Neural crest cell (in vitro differentiated cells): ENCODE measurements at places on chromosomes 16 and 17. TPM values are rescaled to one million over a fixed set of nuclear protein-coding genes. Genes with fewer than 3 reads are reported as not detected.

GRCh38 chr17:58648236-58648635 is 43.6 kb downstream of the TEX14 start:
- DNase-seq = no peak

The DNAI2 gene
- total RNA-seq = not detected in 2 replicates

GRCh38 chr16:28863929-28864793 is 518 bp downstream of the SH2B1 start:
- no peak for DNase-seq

The KRTAP9-2 gene
- total RNA-seq = not detected in 2 replicates

DNA sequence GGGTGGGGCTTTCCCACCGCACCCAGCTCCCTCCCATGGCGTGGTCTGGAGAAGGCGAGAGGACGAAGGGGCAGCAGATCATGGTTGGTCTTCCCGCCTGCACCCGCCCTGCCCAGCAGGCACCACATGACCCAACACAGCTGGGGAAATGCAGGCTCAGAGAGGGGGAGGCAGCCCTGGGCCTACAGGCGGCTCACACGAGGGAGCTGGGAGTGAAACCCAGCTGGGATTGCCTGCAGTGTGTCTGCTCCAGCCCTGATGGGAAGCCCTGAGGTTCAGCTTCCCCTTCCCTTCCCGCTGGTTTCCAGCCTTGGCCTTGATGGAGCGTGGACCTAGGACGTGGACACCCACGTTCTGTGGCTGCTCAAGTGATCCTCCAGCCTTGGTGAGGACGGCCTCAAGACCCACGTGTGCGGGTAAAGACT is 20.0 kb upstream of the PABPN1L start:
- DNase-seq = no peak

DNA sequence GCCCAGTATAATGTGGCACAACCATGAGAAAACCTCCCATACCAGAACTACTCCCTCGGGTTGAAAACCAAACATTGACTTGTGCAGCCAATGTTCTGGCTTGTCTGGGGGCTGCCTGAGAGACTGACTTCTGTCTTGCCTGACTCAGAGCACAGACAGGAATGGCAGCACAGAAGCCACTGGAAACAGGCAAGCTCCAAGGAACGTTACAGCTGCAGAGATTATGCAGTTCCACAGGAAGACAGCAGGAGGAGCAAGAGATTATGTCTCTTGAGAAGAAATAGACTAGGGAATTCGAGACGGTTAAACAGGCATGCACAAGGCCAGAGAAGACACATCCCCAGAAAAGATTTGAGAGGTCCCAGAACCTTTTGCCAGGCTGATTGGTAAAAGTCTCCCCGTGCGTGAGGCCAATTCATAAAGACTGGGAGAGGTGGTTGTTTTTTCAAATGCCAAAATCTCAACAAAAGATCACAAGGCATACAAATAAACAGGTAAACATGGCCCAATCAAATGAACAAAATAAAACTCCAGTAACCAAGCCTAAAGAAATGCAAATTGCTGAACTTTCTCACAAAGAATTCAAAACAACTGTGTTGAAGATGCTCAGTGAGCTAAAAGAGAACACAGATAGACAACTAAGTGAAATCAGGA is 90.6 kb upstream of the CDH5 start:
- DNase-seq = peak; percentile 46

The TBC1D3I gene
- 0.71 and 0.96 TPM in 2 replicates for total RNA-seq

- no peak for DNase-seq
These were observed 63.5 kb downstream of the IL21R start for GRCh38 chr16:27465483-27465879.

The ELMO3 gene
- 3.9 and 4.5 TPM in 2 replicates for total RNA-seq

The PYDC1 gene
- not detected in 2 replicates for total RNA-seq

- no peak for DNase-seq
These were observed 14.9 kb downstream of the CMTM4 start for GRCh38 chr16:66681676-66682075.

DNA sequence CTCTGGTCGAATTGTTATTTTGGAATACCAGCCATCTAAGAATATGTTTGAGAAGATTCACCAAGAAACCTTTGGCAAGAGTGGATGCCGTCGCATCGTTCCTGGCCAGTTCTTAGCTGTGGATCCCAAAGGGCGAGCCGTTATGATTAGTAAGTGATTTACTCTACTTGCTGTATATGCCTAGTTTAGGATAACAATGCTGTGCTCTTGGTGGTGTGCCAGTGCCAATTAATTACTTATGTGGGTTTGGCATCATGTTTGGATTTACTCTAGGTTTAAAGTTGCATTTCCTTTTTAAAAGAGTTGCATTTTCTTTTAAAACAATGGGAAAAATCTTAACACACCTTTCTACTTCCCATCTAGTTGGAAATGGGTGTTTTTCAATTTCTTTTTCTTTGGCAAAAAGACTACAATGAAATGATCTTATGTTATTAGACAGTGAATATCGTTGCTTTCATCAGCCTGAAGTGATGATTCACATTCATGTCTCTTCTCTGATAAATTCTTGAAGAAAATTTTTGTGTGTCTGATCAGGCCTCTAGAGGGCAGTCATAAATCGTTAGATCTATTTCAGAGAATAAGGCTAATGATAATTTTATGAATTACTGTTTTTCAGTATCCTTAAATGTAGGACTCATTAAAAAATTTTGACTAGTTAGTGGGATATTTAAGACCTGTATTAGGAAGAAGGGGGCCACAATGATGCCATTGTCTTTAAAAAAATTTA is 5.6 kb downstream of the SF3B3 start:
- no peak for DNase-seq

- no peak for DNase-seq
These were observed 9.8 kb downstream of the MILR1 start for GRCh38 chr17:64458756-64459155.

- no peak for DNase-seq
These were observed 20.8 kb downstream of the GNA13 start for GRCh38 chr17:65035704-65036103.

DNA sequence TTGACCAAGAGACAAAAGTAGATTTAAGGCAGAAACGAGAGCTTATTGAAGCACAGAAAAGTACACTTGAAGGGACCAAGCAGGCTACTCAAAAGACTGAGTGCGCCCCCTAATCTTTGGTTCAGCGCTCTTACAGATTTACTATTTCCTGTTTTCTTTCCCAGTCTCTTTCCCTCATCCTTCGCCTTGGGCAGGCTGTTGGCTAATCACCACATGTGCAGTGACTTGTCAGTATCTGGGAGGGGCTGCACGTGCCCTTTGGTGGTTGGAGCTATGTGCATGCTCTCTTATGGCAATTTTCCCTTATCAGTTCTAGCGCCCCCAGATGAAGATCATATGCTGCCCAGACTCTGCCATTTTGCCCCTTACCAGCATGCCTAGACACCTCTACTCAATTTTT is 35.4 kb upstream of the SHISA6 start:
- no peak for DNase-seq

GRCh38 chr17:298791-299450 is 53.7 kb downstream of the RPH3AL start:
- no peak for DNase-seq

- no peak for DNase-seq
These were observed 847.4 kb upstream of the EEF2KMT start for GRCh38 chr16:5944971-5945370.

DNA sequence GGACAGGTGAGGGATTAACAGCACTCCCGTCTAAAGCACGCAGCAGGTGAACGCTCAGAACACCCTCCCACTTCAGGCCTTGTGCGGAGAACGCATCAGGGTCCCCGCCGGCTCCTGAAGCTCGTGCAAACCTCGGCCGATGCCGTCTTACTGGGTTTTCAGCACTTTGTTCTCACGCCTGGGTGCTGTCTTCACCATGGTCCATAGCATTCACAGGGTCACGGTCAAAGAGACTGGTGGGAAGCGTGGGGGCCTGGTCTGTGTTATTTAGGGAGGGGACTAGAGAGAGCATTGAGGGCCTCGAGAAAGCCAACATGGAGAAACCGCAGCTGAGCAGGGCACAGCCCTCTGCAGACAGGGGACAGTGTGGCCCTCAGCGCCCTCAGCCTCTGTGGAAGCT is 26.6 kb downstream of the CIBAR2 start:
- no peak for DNase-seq

GRCh38 chr17:17379197-17379991 is 76.2 kb downstream of the NT5M start:
- no peak for DNase-seq

The NLGN2 gene
- 104 and 106 TPM in 2 replicates for total RNA-seq

The HBQ1 gene
- 1.8 and 2.9 TPM in 2 replicates for total RNA-seq

DNA sequence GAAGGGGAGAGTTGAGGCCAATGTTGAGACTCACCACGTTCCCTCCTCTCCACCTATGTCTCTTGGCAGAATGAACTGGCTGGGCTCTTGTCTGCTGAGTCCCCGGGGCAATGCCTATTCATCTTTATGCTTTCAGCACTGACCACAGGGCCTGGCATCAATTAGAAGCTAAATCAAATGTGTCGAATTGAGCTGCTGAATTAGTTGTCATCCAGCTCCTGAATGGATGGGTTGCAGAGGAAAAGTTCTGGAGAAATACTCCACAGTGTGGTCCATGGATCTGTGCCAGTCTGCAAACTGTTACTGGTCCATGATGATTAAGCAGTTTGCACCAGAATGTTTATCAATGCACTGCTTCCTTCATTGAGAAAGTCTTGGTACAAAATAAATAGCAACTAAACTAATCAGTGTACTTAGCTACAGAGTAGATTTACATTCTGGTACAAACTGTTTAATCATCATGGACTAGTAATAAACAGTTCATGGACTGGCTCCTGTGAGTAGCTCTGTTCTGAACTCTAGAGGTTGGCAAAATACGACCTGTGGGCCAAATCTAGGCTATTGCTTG is 4.6 kb downstream of the CNGB1 start:
- no peak for DNase-seq

- peak; percentile 82 for DNase-seq
These were observed 6.9 kb downstream of the PHOSPHO1 start for GRCh38 chr17:49223517-49224197.

DNA sequence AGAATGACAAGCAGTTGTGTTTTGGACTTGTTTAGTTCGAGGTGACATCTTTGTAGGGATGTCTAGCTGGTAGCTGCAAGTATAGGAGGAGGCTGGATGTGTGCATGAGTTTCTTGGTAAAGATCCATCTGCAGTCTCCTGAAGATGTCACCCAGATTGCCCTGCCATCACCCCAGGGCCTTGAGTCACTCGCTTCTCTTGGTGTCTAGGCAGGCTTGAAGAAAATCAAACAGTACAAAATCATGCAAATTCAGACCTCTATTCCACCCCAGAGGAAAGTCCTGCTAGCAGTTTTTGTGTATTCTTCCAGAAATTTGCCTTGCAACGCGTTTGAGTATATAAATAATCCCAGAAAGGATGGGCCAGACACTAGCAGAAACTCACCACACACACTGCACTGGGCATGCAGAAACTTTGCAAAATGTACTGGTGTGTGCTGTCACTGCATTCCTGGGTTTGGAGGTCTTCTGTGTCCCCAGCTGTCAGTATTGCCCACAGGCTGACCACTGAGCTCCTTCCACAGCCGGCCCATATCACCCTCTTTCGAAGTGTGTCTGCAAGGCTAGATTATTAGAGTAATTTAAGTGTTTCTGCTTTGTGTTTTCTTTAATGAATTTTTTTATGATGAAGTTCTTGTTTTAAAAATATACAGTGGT is 51.5 kb downstream of the TENT4B start:
- DNase-seq = no peak

GRCh38 chr17:50090071-50090470 is 5.1 kb upstream of the PDK2 start:
- no peak for DNase-seq

DNA sequence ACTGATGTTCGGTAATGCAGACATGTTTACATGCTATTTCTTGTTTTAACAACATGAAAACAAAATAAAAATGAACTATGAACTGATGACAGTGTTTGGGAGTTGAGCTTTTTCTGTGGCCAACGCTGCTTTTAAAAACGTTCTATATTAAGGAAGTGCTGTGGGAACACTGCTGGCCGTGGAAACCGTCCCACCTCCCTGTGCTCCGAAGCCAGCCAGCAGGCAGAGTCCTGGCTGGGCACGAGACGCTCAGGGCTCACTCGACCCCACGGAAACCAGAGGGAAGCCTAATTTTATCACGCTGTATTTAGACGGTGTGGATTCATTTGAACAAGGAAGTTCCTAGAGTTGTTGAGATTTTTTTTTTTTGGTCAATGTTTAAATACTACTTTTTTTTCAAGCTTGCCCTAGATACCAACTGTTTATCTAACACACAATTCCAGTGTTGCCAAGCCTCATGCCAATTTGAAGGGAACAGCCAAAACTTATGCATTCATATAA is 25.8 kb downstream of the ADCY9 start:
- DNase-seq = no peak

DNA sequence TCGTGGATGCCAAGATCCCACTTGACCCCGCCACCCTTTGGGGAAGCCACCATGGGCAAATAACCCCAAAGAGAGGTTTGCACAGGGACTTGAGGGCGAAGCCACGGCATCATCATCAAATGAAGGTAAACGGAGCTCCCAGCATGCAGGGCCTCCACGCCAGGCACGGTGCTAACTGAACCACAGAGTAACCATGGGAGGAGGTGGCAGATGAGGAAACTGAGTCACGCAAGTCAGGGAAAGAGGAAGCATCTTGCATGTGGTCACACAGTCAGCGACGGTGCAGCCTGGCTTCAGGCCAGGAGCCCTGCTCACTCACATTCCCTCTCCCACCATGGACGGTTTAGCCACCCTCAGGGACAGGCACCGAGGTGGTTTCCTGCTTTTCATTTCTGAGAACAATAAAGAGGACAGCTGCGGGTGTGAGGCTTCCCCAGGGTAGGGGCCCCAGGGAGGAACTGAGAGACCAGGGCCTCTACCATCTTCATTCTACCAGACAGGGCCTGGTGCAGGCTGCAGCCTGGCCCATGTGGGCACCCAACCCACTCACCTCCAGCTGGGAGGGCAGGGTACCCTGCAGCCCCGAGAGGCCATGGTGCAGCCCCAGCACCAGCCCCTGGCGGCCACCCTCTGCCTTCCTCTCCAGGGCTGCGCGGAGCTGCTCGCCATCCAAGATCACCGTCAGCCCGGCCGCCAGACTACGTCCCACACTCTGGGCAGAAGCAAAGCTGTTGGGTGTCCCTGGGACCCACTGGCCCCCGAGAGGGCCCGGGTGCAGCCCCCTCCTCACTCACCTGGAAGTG is 78.3 kb downstream of the RMI2 start:
- no peak for DNase-seq

- DNase-seq = peak; percentile 66
These were observed 10.5 kb upstream of the ITGAD start for GRCh38 chr16:31382485-31383161.

DNA sequence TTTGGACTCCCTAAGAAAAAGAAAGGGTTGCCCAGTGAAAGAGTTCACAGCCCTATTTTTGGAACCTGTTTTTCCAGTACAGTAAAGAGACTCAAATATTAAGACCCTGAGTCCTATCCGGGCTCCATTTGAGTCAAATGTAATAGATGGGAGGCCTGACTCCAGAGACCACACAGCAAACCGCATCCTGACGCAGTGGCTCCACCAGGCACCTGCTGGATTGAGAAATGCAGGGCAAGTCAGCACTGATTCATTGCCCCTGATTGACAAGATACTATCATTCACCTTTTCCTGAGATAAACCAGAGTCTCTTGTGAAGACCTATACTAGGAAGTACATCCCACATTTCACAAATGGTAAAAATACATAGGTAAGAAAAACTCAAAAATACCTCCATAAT is 715.7 kb upstream of the SOX9 start:
- DNase-seq = no peak

The MYH1 gene
- not detected in 2 replicates for total RNA-seq
